ENCODE measurements at places on chromosomes 4 and X.

- no peak for DNase-seq
Measured at GRCh38 chr4:56272003-56272402, 115.3 kb downstream of the AASDH start.

DNA sequence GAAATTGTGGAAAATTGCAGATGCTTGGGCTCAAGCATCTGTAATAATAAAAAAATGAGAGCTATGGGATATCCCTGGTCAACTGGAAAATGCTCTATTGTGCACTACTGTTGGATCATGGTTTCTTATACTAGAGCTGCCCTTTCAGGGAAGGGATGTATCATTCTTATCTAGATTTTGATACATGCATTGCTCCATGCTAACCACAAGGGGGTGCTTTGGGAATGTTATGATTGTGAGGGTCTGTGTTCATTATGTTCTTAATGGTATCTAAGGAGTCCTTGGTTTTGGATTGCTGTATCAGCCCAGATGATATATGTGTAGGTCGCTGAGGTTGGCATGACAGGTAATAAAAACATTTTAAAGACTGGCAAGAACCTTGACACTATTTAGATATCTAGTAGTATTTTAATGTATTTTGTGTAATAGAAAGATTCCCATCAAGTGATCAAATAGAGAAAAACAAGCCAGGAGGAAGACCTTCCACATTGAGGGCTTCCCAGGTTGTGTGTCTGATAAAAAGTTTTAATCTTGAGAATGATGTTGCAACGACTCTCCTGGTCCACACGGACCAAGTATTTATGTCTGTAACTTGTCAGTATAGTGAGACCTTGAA, 49.2 kb upstream of the TLR2 start:
- peak; percentile 47 for DNase-seq

DNA sequence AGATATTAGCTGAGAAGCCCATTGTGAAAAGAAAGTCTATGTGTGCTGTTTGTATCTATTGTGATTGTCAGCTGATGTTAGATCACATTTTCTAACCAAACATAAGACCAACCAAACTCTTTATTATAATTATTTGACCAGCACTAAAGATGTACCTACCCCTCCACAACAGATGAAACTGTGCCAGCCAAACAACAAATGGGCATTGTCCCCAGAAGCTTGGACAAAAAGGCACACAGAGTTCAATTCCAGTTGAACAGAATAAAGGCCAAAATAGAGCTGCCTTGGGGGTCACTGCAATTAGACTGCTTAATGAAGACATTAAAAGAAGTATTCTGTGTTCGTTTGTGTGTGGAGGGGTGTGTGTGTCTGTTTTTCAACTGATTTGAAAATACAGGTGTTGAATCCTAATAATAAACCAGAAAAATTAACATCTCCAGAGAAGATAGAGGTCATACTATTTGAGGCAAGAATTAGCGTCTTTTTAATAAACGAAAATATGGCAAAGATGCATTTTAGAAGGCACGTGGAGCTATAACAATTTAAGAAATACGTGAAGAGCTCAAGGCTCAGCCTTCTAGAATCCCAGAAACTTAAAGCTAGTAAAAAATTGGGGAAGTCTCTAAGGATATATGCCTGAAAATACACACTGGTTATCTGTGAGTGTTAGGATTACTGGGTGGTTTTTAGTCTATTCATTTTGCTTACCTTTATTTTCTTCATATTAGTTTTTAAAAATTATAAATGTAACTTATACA, 2.2 kb downstream of the SPP1 start:
- DNase-seq, result no peak

- peak; percentile 1 for DNase-seq
Measured at GRCh38 chrX:140360284-140360683, 144.6 kb downstream of the SOX3 start.
